T-helper 17 cell (primary cell): ENCODE measurements at places on chromosomes 11 and 22.
A peak's percentile ranks its signal among the peaks of the same experiment; 100 is the strongest.

GRCh38 chr22:46916886-46917770 is 154.7 kb downstream of the TBC1D22A start:
- H3K36me3 ChIP-seq = peaks cover 22% of the 10 kb centered on the region
- peaks cover 14% of the 10 kb centered on the region for H3K4me1 ChIP-seq
- DNase-seq = no peak

DNA sequence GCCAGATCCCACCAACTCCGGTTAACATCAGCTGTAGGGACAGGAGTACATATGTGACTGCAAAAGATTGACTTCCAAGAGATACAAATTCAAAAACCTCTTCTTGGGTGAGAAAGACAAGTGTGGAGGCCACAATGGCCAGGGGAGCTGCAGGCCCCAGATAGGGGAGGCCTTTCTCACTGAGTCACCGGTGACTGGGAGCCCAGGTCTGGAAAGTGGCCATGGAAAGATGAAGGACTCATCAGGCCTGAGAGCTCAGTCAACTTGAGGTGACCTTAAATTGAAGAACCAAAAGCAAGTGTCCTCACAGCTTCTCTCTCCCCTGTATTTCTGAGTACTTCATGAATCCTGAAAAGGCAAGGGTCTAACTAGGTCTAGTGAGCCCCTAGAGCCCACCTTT is 90.4 kb upstream of the CLPB start:
- no peak overlapping the region for H3K4me3 ChIP-seq
- no peak overlapping the region for H3K27ac ChIP-seq
- H3K4me1 ChIP-seq = peaks cover 18% of the 10 kb centered on the region
- H3K36me3 ChIP-seq = no peaks in the 10 kb centered on the region
- no peaks in the 10 kb centered on the region for H3K27me3 ChIP-seq
- DNase-seq = no peak

- DNase-seq = no peak
Measured at GRCh38 chr22:27198518-27199035, 541.2 kb downstream of the MIAT start.

GRCh38 chr11:34250211-34250610 is 107.6 kb downstream of the ABTB2 start:
- H3K27me3 ChIP-seq = no peaks in the 10 kb centered on the region
- H3K4me1 ChIP-seq = peaks cover 48% of the 10 kb centered on the region
- H3K27ac ChIP-seq = peak overlapping the region; percentile 74
- no peak for DNase-seq
- no peaks in the 10 kb centered on the region for H3K36me3 ChIP-seq

DNA sequence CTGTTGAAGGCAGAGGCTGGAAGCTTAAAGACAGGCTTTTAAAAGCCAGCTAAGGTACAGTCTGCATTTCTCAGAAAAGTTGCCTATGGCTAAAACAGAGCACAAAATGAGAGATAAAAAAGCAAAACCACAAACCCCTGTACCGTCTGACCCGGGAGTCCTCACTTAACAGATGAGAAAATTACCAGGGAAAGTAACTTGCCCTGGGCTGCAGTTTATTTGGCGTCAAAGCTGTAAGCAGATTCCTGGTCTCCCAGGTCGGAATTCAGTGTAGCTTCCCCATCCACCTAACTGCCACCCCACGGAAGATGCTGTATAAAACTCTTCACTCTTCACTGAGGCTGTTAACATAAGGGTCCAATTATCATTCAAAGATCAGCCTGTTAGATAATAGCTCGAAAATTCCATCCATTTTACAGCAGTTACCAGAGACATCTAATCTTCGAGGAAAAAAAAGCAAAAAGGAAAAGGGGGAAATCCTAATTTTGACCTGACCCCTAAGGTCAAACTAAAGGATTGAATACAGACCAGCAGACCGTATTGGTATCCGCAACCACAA is 1.5 kb downstream of the TCF20 start:
- H3K4me3 ChIP-seq = peak overlapping the region; percentile 96
- peak overlapping the region; percentile 93 for H3K27ac ChIP-seq
- peaks cover 36% of the 10 kb centered on the region for H3K4me1 ChIP-seq
- DNase-seq = no peak

- DNase-seq = no peak
- H3K27me3 ChIP-seq = no peaks in the 10 kb centered on the region
- peaks cover 2% of the 10 kb centered on the region for H3K36me3 ChIP-seq
- H3K27ac ChIP-seq = peak overlapping the region; percentile 87
- H3K4me1 ChIP-seq = peaks cover 23% of the 10 kb centered on the region
Measured at GRCh38 chr22:45240104-45240809, 437 bp downstream of the KIAA0930 start.
